ENCODE measurements at places on chromosomes 2 and 18.

- no peak for DNase-seq
Measured at GRCh38 chr2:110211938-110212858, at the start of gene MTLN. Gene MTLN (minus strand): TSS chr2:110212547. CDS start chr2:110212525, 22 bp downstream.

DNA sequence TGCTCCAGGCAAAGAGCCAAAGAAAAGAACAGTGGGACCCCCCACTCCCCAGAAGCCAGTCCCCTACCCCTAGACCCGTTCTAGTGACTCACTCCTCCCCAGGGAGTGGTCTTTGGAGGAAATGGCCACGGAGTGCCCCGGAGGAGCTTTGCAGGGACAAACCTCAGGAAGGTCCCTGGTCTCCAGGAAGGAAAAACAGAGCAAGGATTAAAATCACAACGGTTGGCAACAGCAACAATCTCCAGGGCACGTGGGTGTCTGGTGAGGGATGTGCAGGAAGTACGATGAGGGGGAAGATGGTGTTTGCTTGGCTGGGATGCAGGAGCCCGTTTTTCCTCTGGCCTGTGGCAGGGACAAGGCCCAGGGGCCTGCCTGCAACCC lies 135.0 kb downstream of the SMAD2 start:
- no peak for DNase-seq

GRCh38 chr2:25948437-25948836 lies 33.9 kb downstream of the KIF3C start:
- no peak for DNase-seq

GRCh38 chr18:12048010-12048826 lies 45.4 kb upstream of the ANKRD62 start:
- DNase-seq, result no peak

DNA sequence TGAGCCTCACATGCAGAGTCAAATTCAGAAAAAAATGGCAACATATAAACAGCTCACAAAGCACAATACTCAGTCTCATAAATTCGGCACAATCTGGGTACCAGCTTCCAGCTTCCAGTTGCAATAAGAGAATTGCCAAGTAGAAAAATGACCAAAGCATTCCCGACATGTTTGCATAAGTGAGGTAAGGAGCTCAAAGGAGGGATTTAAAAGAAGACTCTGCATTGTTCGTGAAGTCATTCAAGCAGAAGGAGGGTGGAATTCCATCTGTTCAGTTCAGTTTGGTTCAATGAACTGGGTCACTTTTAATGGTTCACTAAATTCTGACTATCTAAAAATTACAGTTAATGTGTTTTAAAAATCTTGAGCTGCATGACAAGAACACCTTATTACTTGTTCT lies 106.7 kb upstream of the KLHL14 start:
- DNase-seq, result no peak

GRCh38 chr2:208406474-208407451 lies at the start of gene PTH2R:
Gene PTH2R (plus strand): TSS chr2:208406792. CDS start chr2:208407044, 252 bp downstream.
- no peak for DNase-seq

GRCh38 chr2:207744050-207744449 lies 25.7 kb downstream of the FZD5 start:
- no peak for DNase-seq

GRCh38 chr2:20150806-20151571 lies 73.9 kb downstream of the SDC1 start:
- DNase-seq, result no peak

- no peak for DNase-seq
Measured at GRCh38 chr2:228841877-228842276, 429.2 kb downstream of the PID1 start.

Measured in cerebellar nuclear complex (tissue), 1 donor.